ENCODE measurements at places on chromosomes 7 and 10. TPM values are rescaled to one million over a fixed set of nuclear protein-coding genes. Genes with fewer than 3 reads are reported as not detected.

DNA sequence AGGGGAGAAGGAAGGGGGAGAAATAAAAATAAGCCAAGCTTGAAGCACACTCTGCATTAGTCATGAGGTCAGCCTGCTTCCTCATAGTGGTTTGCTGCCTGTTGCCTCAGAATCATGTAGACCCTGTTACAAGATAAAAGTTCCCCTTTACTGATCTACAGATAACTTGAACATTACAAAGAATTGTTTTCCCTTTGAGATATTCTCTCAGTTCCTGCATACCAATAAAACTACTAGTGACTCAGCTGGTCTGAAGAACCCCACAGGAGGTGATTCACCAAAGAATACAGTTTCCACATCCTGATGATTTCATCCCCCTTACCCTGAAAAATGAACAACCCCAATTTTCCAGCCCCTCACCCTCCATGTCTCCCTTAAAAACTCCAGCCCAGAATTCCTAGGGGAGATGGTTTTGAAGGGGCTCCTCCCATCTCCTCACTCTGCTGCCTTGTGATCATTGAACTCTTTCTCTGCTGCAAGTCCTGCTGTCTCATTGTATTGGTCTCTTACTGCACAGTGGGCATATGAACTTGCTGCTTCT, 31.5 kb upstream of the NRP1 start:
- no peaks in the 10 kb centered on the region for H3K27me3 ChIP-seq
- H3K36me3 ChIP-seq: no peaks in the 10 kb centered on the region
- H3K4me1 ChIP-seq: no peaks in the 10 kb centered on the region
- no peak overlapping the region for H3K4me3 ChIP-seq
- no peak overlapping the region for H3K27ac ChIP-seq

GRCh38 chr7:27184337-27185012, 557 bp downstream of the HOXA11 start:
- no peak for DNase-seq
- H3K27ac ChIP-seq: no peak overlapping the region
- H3K4me1 ChIP-seq: peaks cover 53% of the 10 kb centered on the region
- peaks cover 69% of the 10 kb centered on the region for H3K27me3 ChIP-seq

The TTYH3 gene
- 8.9 TPM for total RNA-seq

DNA sequence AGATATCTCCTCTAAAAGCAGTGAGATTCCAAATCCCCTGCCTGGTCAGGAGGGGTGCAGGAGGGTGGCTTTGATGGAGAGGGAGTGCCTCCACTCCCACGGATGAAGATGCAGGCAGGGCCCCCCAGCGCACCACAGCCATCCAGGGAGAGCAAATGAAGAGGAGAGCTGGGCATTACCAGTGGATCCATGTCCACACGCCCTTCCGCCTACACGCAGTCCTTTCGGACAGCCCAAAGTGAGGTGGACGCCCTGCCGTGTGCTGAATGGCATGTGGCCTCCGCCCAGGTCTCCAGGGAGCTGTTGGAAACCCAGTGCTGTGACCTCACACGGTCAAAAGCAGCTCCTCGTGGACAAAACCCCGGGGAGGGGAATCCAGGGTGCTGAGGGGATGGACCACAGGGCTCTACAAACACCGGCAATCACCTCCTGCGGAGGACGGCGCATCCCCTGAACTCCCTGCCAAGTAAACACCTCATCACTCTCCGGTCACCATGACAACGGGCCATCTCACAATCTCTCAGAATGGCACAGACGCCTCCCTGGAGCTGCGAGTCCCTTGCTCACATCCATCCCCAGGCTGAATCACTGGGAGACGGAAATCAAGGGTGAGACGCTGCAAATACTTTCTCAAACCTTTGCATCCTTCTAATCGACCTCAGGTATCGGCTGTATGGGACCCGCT, 35.0 kb upstream of the DNAAF5 start:
- H3K27ac ChIP-seq: no peak overlapping the region
- H3K27me3 ChIP-seq: no peaks in the 10 kb centered on the region
- H3K4me3 ChIP-seq: no peak overlapping the region
- no peak for DNase-seq

The LEP gene
- total RNA-seq: 0.10 TPM

DNA sequence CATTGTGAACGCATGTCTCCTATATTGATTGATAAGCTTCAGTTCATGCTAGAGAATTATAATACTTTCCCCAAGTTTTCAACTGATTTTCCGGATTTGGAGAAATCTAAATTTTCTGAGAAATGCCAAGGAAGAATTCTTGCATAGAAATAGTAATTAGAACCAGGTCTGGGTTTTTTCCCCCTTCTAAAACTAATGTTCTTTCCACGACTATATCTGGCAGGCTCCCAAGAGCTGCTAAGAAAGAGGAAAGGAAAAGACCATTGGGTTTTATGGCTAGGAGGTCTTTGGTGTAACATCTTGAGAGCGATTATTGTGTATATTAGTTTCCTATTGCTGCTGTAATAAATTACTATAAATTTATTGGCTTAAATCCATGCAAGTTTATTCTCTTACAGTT, 71.8 kb upstream of the CACNB2 start:
- H3K36me3 ChIP-seq: no peaks in the 10 kb centered on the region
- H3K27ac ChIP-seq: no peak overlapping the region
- no peaks in the 10 kb centered on the region for H3K27me3 ChIP-seq
- H3K4me3 ChIP-seq: no peak overlapping the region
- DNase-seq: no peak

DNA sequence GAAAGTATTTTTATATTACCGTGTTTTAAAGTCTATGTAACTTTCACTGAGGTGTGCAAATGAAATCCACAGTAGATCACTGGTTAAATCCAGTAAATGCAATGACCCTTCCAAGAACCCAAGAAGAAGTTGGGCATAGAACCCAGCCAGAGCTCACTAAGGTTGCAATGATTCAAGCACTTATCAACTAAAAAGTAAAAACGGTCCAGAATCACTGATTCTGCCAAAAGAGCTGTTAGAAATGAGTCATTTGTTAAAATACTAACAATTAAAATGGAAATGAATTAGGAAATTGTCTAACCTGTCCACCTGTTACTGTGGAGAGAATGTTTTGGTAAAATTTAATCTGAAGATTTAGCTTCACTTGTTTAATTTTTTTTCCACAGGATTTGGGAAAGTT, 74.4 kb downstream of the ANK3 start:
- DNase-seq: no peak
- no peaks in the 10 kb centered on the region for H3K36me3 ChIP-seq
- H3K4me3 ChIP-seq: no peak overlapping the region
- no peak overlapping the region for H3K27ac ChIP-seq
- H3K27me3 ChIP-seq: no peaks in the 10 kb centered on the region
- no peaks in the 10 kb centered on the region for H3K4me1 ChIP-seq

GRCh38 chr10:59793919-59794318, 40.7 kb upstream of the MRLN start:
- no peak for DNase-seq
- peaks cover 5% of the 10 kb centered on the region for H3K4me1 ChIP-seq
- H3K27ac ChIP-seq: no peak overlapping the region

DNA sequence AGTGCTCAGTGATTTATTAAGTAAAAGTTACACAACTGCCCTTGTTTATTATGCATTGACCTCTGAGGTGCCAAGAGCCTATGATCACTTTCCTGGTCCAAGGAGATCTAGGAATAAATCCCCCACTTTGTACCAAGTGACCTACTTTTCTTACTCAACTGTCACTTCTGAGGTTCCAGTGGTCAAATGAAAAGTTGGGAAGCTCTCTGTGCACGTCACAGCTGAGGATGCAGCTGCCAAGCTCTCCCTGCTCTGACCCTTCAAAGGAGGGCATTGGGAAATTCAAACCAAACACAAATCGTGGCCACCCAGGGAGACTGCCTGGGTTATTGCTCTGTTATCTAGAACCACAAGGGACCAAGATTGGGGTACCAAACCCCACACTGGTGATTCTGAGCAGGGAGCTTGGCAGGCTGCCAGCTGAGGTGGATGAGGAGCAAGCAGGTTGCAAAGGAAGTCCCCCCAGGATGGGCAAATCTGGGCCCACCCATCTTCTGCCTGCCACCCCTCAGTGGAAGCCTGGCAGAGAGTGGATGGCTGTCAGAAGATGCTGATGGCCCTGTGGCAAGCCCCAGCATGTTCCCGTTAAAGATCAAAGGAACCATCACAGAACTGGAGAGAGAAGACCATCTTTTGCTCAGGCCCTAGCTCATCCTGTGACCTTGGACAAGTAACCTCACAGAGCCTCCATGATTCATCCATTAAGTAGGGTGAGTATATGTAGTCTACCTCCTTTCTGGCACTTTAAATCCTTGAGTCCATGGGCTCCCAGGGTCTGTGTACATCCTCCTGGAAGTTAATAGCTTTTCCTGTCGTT, 106.8 kb downstream of the PPP1R3C start:
- H3K4me1 ChIP-seq: no peaks in the 10 kb centered on the region
- no peak for DNase-seq
- no peaks in the 10 kb centered on the region for H3K27me3 ChIP-seq
- H3K27ac ChIP-seq: no peak overlapping the region
- no peaks in the 10 kb centered on the region for H3K36me3 ChIP-seq
- no peak overlapping the region for H3K4me3 ChIP-seq

The HOXA7 gene
- total RNA-seq: not detected

GRCh38 chr10:31157123-31158010, 125.7 kb upstream of the ZNF438 start:
- H3K4me3 ChIP-seq: no peak overlapping the region
- H3K4me1 ChIP-seq: peaks cover 15% of the 10 kb centered on the region
- no peaks in the 10 kb centered on the region for H3K36me3 ChIP-seq
- no peaks in the 10 kb centered on the region for H3K27me3 ChIP-seq
- peak; percentile 69 for DNase-seq

DNA sequence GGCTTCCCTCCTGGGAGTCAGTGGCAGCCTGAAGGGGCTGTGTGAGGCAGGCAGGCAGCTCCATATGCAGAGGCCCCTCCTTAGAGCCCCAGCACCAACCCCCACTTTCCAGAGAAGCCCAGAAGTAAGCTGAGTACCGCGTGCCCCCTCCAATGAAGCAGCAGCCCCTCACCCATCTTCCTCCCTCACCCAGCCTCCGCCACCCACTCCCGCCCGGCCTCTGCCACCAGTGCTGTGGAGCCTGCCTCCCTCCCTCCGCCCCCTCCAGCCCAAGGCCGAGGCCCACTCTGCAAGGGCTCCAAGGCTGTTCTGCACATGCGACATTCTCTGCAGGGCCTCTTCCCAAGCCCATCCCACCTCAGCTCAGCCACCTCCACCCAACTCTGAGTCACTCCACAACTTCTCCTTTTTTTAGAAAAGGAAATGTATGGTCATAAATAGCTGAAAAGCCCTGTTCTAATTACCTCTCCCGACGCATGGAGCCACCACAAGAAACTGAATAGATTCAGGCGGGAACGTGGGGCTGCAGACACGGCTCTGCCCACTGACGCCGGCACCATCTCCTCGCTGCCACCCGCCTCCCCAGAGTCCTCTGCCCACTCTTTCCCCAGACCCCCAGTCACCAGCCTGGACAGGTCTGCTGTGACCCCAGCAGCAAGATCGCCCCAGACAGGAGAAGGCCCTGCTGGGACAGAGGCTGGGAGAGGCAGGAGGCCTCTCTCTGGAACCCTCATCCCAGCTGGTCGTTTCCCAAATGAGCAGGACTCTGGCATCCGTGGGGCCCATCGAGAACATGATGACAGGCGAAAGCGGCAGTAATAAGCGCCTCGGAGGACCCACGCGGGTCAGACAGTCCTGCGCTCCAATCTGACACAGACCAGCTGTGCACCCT, 213.9 kb downstream of the MAD1L1 start:
- H3K4me3 ChIP-seq: no peak overlapping the region
- no peaks in the 10 kb centered on the region for H3K27me3 ChIP-seq
- no peaks in the 10 kb centered on the region for H3K36me3 ChIP-seq
- peak overlapping the region; percentile 71 for H3K27ac ChIP-seq
- H3K4me1 ChIP-seq: peaks cover 32% of the 10 kb centered on the region

DNA sequence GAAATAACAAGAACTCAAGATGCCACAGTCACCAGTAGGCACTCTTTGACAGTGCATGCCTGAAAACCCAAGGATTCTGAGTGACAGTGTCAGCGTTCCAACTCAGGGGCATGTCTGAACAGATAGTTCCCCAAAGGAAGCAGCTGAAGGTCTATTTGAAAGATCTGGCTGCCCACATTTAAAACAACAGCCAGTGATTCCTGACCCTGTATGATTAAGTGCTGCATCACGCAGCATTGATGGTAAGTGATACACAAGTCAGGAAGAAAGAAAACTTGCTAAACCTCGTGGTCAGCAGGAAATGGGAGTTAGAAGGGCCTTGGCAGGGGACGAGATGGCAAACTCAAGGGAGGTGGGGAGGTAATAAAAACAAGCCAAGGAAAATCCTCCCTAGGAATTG, 1013.1 kb downstream of the TYW1 start:
- no peak overlapping the region for H3K27ac ChIP-seq
- no peak overlapping the region for H3K4me3 ChIP-seq
- no peaks in the 10 kb centered on the region for H3K36me3 ChIP-seq
- H3K4me1 ChIP-seq: no peaks in the 10 kb centered on the region
- H3K27me3 ChIP-seq: no peaks in the 10 kb centered on the region

- no peak for DNase-seq
- H3K27ac ChIP-seq: no peak overlapping the region
- H3K4me3 ChIP-seq: no peak overlapping the region
- no peaks in the 10 kb centered on the region for H3K27me3 ChIP-seq
- H3K36me3 ChIP-seq: no peaks in the 10 kb centered on the region
- no peaks in the 10 kb centered on the region for H3K4me1 ChIP-seq
Measured at GRCh38 chr10:74436523-74437170, 285.6 kb downstream of the ADK start.

- no peak for DNase-seq
- H3K4me1 ChIP-seq: peaks cover 7% of the 10 kb centered on the region
- H3K36me3 ChIP-seq: no peaks in the 10 kb centered on the region
Measured at GRCh38 chr7:70574314-70574834, 557.6 kb upstream of the GALNT17 start.

GRCh38 chr7:157461573-157462418, 125.0 kb downstream of the DNAJB6 start:
- no peak overlapping the region for H3K4me3 ChIP-seq
- no peaks in the 10 kb centered on the region for H3K36me3 ChIP-seq
- no peak overlapping the region for H3K27ac ChIP-seq
- no peak for DNase-seq

The ZFAND2A gene
- 6.6 TPM for total RNA-seq

- peak; percentile 53 for DNase-seq
- no peak overlapping the region for H3K27ac ChIP-seq
- no peak overlapping the region for H3K4me3 ChIP-seq
Measured at GRCh38 chr7:32093415-32094408, 23.5 kb upstream of the PDE1C start.

The CUZD1 gene
- 0.15 TPM for total RNA-seq

The NRP1 gene
- 132 TPM for total RNA-seq

The AEBP1 gene
- total RNA-seq: 27.2 TPM

- no peak overlapping the region for H3K4me3 ChIP-seq
- no peaks in the 10 kb centered on the region for H3K36me3 ChIP-seq
- H3K27me3 ChIP-seq: peaks cover 7% of the 10 kb centered on the region
- H3K4me1 ChIP-seq: no peaks in the 10 kb centered on the region
Measured at GRCh38 chr10:53597835-53598251, 825.3 kb upstream of the MBL2 start.

DNA sequence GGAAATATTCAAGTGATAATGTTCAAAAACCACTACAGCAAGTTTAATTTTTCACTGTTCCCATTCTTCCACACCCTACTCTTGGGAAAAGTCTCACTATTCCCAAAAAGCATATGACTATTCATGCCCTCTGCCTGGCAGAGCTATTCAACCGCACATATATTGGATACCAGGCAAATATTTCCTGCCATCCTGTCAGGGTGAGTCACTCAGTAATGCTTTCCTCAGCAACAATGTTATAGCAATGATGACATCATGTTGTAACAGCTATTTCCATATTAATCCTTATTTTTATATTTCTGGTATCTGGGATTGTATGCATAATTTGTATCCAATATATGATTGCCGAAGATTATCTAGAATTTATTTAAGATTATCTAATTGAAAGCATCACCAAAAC, 114.0 kb upstream of the PLXDC2 start:
- no peak overlapping the region for H3K27ac ChIP-seq
- H3K36me3 ChIP-seq: no peaks in the 10 kb centered on the region
- no peaks in the 10 kb centered on the region for H3K27me3 ChIP-seq

Data from heart right ventricle (tissue), 16 donors.